Caudate nucleus (tissue), 63 donors: ENCODE measurements at places on chromosomes 4 and X.

DNA sequence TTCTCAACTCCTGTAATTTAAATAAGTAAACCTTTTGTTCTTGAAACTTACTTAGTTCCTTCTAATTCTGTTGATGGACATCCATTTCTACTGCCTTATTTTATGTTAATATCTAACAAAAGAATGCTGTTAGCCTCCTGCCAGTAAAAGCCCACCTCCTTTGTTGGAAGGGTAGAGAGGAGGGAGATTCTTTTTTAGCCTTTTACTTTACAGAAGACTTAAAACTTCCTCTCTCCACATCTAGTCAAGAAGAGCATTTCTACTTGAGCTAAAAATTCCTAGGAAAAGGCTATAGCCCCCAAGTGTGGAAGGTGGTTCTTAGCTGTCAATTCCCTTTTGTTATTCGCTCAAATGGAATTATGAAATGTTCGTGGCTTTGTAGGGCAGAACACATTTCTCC is 118.7 kb downstream of the ZIC3 start:
- DNase-seq: no peak

DNA sequence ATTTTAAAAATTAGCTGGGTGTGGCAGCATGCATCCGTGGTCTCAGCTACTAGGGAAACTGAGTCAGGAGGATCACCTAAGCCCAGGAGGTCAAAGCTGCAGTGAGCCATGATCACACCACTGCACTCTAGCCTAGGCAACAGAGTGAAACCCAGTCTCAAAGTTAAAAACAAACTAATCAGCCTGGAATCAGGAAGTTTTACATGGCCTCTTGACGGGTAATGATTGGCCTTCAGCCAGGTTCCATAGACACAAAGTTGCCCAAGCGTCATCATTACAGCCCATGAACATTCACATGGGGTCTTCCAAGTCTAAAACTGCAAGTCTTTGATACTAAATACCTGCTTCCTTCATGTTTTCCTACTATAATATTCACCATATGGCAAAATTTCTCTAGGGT is 10.0 kb upstream of the RGN start:
- DNase-seq: no peak

GRCh38 chrX:80812176-80812575 is 2.5 kb upstream of the BRWD3 start:
- peak; percentile 3 for DNase-seq

DNA sequence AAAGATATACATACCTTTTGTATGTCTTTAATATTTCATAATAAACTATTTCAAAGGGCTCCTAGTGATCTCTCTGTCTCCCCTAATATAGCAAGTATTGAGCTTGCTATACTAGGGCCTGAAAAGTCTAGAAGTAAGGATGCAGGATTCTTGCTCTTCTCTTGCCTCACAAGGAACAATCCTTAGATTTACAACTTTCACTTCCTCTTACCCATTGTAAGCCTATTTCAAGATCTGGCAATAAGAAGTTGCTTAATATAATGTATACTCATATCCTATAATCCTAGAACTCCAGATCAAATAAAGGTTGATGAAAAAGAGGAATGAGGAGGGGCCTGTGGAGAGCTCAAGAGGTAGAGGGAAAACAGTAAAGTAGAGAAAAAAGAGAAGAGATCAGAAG is 40.8 kb upstream of the CHRDL1 start:
- no peak for DNase-seq

DNA sequence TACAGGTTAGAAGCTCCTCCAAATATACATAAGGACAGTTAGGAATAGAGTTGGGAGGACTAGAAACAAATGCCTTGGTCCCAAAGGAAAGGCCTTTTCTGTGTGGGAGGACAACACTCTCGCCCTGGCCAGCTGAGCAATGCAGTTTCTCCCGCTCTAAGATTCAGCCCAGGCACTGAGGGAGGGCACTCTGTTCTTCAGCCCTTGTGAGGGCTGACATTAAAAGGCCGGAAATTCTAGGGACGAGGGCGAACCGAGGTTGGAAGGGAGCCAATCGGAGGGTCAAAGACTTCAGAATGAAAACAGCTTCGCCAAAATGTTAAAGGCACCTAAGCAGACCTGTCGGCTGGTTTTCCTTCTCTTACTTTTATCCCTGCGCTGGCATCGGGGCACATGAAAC is 2.9 kb upstream of the PTCHD1 start:
- no peak for DNase-seq

DNA sequence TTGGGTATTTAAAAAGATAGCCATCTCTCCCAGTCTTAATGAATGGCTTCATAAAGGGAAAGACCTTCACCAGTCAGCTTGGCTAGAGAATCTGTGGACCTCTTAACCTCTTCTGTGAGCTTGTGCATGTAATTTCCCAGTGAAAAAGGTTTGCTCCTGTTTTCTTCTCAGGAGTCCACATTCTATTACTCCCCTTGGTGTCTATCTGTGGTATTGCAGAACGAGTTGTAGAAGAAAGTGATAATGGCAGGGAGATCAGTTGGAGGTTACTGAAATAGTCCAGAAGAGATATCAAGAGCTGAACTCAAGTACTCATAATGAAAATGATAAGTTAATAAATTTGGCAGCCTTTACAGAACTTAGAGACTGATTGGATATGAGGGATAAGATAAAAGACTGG is 16.5 kb upstream of the VAMP7 start:
- no peak for DNase-seq

DNA sequence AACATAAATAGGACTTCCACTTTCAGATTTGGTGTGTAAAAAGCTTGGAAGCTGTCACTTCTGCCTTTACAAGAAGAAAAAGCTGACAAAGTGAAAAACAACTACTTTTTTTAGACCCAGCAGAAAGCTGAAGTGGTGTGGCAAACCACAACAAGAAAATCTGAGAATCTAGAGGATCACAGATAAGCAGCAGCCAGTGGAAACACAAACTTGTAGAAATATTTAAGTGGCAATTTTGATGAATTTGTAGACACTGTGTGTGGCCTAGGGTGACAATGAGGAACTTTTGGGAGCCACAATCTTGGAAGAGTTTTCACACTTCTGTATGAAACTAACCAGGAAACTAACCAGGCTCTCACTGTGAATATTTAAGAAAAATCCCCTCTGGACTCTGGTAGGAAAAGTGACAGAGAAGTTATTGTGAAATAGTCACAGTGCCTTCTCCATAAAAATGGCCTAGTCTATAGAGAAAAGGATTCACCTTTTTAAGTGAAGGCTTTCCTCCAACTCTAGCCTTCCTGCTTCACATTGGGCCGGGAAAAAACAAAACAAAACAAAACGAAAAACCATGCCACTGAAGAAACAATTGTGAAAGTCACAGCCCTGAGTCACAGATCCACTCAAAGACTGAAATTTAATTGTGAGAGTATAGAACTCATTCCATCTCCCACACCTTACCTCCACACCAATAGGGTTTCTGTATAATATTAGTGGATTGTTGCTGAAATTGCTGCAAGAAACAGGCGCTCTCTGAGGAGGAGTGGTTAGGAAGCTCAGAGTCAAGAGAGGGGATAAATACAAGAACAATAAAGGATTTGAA is 26.7 kb upstream of the GUCY1A1 start:
- no peak for DNase-seq

DNA sequence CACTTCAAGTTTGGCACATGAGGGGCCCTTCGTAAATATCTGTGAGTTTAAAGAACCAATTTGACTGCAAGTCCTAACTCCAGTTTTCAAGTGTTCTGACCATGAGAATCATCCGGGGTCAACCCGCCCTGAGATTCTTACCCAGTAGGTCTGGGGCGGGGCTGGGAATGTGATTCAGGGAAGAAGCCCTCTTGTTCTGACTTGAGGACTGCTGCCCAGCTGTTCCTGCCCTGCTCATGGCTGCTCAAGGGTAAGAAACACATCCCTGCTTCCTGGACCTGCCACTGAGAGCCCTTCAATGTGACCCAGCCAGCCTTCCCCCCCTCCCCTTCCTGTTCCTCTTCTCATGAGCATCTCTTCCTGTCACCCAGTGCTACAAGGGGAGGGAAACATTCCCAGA is 92.7 kb upstream of the PGRMC2 start:
- DNase-seq: no peak

DNA sequence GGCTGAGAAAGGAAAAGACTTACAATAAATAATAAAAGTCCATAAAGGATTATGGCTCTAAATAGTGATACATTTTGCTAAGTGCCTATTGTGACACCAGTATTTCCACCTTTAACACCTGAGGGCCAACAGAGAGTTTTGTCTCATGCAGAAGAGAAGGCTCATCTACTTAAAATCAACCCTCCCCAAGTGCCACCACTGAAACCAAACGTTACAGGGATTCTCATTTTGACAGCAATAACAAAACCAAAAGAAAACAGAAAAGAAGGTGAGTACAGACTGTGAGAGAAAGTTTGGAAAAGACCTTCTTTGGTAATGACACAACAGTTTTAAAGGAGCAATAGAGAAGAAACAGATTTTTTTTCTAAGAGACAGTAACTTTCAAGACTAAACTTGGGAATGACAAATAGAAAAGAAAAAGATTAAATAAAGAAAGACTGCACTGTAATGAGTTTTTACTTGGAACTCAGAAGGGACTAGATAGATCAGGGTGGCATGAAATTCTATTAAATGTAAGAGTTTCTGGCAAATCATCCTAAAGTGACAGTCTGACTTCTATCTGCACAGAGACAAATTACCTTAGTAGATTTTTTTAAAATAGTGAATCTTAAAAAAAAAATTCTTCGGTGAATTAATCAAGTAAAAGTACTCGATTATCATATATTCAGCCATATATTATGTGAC is 109.7 kb downstream of the ZNF827 start:
- DNase-seq: no peak

- peak; percentile 6 for DNase-seq
Observed at GRCh38 chrX:134990801-134991481, at the start of gene SMIM10. Gene SMIM10 (plus strand): TSS chrX:134990991. CDS start chrX:134991096, 105 bp downstream.

DNA sequence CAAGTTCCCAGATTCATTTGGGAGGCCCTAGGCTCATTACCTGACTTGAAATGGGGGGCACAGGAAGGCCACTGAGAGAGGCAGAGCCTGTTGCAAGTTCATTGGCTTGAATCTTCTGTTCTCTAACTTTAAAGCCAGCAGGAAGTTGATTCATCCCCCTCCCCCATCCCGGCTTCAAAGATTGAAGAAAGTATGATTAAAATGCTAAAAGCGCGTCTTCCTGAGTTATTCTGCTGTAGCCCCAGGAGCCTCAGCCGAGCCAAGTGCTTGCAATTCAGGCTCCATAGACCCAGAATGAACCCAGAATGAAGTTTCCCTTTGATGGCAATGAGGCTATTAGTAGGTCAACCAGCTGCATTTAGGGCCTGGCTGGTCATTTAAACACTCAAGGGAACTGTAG is 14.7 kb downstream of the CHST7 start:
- DNase-seq: peak; percentile 1

GRCh38 chr4:166673911-166674310 is 560.4 kb downstream of the SPOCK3 start:
- no peak for DNase-seq

- no peak for DNase-seq
Observed at GRCh38 chr4:73867783-73868182, 1.4 kb upstream of the CXCL1 start.

GRCh38 chrX:29477878-29478277 is 737.5 kb upstream of the MAGEB2 start:
- DNase-seq: no peak

GRCh38 chr4:153440475-153440874 is 25.7 kb upstream of the TMEM131L start:
- no peak for DNase-seq

GRCh38 chr4:94764069-94764468 is 6.3 kb downstream of the BMPR1B start:
- DNase-seq: no peak

GRCh38 chr4:156738766-156739165 is 232.8 kb downstream of the PDGFC start:
- DNase-seq: no peak

GRCh38 chr4:137226900-137227299 is 305.4 kb downstream of the PCDH18 start:
- DNase-seq: no peak

DNA sequence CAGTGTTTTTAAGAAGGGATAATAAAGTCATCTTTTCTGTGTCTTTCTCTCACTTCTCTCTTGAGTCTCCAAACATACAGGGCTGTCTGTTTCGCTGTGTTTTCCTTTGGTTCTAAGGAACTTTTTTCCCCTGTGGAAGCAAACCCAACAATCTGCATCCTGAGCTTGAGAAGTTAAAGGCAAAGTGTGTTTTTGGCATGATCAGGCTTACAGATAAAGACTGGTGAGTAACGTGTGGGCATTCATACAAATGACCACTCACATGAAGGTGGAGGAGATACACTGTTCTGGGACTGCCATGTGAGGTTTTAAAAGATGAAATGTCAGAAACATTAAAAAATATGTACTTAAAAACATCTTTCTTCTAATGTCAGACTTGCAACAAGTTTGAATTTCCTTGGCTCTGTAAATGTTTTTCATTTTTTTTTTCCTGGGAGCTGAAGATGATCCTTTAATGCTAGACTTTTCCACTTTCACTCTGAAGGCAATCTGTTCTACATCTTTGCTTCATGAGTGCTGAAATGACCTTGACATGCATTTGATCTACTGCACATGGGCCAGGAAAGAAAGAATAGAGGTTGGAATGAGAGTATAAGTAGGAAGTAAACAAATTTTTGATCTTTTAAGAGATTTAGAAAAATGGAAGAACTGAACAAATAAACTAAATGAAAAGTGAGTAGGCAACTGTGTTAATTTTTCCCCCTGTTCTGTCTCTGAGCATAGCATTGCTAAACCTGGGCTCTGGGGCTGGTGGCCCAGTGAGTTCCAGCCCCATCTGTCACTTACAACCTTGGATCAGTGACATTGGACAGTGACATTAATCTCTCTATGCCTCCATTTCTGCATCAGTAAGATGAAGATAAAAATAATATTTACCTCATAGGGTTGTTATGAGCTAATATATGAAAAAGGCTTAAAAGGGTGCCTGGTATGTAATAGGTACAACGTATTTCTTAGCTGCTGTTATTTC is 151.1 kb upstream of the TBC1D9 start:
- DNase-seq: no peak

- no peak for DNase-seq
Observed at GRCh38 chrX:103098488-103098887, 5.5 kb upstream of the NXF3 start.

DNA sequence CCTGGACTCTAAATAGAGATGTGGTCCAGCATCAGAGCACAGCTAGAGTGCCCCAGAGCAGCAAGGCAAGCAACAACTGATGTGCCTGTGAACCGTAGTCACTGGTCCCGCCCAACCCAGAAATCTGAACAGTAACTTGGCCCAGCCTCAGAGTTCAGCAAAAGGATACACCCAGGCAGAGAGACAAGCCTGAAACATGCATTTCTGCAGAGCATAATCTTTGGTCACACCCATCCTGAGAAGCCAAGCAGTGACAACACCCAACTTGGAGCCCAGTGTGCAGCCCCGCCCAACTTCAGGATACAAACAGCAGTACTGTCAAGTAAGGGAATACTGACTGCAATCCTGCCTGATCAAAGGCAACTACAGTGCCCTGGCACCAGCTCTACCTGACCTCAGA is 78.9 kb downstream of the CCDC160 start:
- DNase-seq: no peak

GRCh38 chr4:161948026-161948770 is 215.6 kb downstream of the FSTL5 start:
- DNase-seq: no peak

GRCh38 chr4:174607792-174608191 is 85.5 kb upstream of the HPGD start:
- no peak for DNase-seq

- no peak for DNase-seq
Observed at GRCh38 chrX:48663241-48663640, 20.4 kb upstream of the WAS start.

GRCh38 chr4:164536814-164537213 is 217.1 kb upstream of the SMIM31 start:
- no peak for DNase-seq

- DNase-seq: no peak
Observed at GRCh38 chr4:173213296-173213695, 44.7 kb downstream of the GALNT7 start.

GRCh38 chr4:51842167-51842553 is 793 bp upstream of the DCUN1D4 start:
- no peak for DNase-seq
